ENCODE measurements at places on chromosomes 3 and 15.

DNA sequence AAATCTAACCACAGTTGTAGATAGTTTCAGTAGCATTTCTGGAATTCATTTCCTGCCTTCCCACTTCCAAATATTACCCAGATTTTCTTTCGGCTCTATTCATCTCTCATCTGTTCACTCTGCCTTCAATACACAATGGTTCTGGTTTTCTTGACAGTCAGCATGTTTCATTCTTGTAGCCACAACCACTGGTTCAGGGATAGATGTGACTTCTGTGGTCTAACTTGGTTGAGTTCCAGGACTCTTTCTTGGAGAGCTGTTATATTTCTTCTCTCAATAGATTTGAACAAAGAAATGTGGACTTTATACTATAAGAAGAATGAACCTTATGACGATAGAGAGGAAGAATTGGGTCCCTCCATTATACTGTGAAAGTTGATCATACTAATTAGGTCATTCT, 228.8 kb downstream of the NSUN3 start:
- no peak for DNase-seq

GRCh38 chr3:103644450-103644849, 1209.6 kb downstream of the ZPLD1 start:
- no peak for DNase-seq

DNA sequence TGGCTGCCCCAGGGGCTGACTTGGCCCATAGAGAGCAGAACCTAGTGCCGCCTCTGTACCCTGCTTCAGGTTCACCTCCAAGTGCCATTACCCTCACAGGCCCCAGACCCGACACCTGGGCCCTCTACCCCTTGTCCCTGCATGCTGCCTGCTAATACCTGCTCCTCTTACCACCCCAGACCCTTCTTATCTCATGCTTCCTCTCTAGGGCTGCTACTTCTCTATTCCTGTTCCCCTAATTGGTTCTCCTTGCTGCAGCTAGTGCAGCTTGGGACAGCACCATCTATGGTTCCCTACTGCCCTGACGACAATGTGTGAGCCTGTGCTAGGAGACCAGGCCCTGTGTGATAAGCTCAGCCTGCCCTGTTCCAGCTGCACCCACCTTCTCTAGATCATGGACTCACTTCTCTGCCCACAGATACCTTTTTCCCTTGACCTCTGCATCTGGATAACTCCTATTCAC, 15.3 kb downstream of the HDAC11 start:
- DNase-seq, result no peak

DNA sequence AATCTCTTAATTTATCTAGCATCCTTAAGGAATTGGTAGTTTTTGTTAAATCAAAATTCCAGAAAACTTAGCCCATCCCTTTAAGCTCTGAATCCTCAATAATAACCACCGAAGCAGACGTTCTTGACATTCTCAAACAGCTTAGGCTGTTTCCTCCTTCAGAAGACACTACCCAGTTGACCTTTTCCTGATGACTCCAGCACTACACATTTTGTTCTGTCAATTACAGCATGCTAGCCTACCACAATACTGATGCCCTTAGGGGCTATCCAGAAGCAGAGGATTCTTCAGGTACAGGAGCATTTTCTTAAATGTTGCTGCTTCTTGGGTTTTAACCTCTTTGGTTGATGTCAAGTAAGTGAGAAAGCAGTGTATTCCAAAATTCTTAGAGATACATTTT, 33.4 kb downstream of the ETV5 start:
- DNase-seq, result no peak

DNA sequence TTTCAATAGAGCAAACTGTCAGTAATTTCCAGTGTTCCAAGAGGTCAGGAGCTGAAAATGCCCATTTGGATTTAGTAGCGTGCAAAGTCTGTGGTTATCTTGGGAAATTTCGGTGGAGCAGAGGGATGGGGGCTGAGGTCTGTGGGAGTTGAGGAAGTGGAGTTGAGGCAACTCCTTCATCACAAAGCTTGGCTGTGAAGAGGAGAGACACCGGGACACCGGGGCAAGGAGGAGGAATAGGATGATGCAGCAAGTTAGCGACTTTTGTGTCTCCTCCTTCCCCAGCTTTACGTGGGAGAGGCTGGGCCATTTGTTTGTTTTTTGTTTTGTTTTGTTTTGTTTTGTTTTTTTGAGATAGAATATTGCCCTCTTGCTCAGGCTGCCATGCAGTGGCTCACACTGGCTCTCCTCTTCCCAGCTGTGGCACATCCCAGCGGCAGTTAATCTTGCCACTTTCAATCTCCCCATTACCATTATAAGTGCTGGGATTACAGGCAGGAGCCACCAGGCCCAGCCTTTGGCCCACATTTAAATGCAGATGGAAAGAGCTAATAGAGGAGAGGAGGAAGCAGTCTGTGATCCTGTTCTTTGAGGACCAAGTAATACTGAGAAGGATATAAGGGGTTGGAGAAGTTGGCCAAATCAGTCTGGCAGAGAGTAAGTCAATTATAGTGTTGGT, 47.1 kb downstream of the CRTC3 start:
- DNase-seq, result no peak

GRCh38 chr3:33602829-33603228, 115.2 kb downstream of the CLASP2 start:
- no peak for DNase-seq

DNA sequence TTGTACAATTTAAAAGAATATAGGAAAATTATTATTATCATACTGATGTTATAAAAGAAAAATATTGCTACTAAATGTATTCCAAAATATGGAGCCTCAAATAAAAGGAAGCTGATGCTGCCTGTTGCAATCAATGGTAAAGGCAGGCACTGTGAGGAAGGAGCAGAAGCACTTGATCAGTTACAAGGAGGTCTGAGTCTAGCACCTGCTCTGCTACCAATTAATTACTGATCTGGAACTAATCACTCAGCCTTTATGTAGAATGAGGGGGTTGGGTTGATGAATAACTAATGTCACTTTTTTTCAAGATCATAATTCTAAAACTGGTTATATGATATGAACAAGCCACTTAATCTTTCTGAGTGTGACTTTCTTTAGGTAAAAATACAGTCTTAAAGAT, 5.5 kb downstream of the ADGRG7 start:
- DNase-seq, result no peak

- DNase-seq, result no peak
Measured at GRCh38 chr15:32943711-32944110, 225.9 kb downstream of the GREM1 start.

- DNase-seq, result no peak
Measured at GRCh38 chr3:31361371-31362273, 171.1 kb upstream of the STT3B start.

DNA sequence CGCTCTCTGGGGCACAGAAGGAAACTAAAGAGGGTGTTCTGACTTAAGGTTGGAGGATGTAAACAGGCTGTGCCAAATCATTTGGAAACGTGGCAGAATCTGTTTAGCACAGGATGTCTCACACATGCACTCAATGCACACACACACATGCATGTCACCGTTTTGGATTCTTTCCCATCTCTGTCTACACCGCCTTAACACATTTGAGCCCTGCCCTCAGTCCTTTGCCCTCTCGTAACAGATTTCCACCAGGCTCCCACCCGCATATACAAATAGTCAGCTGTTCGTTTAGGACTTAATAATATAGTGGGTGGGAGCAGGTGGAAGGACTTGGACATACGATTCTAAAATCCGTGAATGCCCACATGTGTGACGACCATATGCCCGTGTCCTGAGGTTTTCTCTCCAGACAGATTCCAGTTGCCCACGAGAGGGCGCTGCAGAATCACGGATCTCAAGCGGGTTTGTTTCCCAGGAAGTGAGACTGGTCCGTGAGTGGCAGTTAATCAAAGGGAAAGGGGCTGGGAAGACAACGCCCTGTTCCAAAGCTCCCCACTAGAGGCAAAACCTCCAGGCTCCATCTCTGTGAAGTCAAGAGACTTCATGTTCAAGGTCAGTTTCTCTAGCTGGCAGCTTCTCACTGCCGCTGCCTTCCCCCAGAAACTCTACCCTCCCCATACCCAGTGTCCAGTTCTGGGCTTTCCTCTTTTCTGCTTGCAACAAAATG, 44.5 kb downstream of the NOX5 start:
- peak; percentile 75 for DNase-seq

- DNase-seq, result no peak
Measured at GRCh38 chr3:15450438-15451215, 23.2 kb downstream of the EAF1 start.

GRCh38 chr3:9183811-9184460, 65.5 kb downstream of the SRGAP3 start:
- no peak for DNase-seq

DNA sequence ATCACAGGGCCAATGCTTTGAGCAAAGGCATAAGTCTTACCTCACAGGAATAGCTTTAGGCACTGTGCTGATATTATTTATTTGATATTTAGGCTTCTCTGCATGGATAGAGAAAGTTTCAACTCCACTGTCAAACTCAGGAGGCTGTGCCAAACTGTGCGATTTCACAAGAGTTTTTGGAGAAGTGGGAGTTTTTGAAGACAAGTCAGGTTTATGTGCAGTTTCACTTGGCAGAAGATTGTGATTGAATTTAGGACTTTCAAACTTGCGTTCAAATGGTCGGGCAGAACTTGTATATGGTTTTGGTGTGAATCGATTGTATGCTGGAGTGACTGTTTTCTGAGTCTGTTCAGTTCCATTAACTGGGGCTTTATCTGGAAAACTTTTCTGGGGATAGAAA, 113.7 kb downstream of the TJP1 start:
- no peak for DNase-seq

DNA sequence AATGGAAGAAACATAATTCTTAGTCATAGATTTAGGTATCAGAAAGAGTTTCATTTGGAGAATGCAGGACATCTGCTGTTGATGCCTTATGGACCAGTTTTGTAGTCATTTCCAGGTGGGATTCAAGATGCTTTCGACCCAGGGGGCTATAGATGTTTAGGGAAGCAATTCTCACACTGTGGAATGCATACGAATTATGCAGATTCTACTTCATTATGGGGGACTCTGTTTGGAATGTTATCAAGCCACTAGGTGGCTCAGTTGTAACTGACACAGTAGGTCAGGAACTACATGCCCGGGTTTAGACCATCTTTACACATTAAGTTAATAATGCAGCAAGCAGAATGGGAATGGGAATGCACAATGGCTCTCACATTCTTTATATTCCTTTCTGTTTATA, 1359.8 kb downstream of the ZPLD1 start:
- DNase-seq, result no peak

DNA sequence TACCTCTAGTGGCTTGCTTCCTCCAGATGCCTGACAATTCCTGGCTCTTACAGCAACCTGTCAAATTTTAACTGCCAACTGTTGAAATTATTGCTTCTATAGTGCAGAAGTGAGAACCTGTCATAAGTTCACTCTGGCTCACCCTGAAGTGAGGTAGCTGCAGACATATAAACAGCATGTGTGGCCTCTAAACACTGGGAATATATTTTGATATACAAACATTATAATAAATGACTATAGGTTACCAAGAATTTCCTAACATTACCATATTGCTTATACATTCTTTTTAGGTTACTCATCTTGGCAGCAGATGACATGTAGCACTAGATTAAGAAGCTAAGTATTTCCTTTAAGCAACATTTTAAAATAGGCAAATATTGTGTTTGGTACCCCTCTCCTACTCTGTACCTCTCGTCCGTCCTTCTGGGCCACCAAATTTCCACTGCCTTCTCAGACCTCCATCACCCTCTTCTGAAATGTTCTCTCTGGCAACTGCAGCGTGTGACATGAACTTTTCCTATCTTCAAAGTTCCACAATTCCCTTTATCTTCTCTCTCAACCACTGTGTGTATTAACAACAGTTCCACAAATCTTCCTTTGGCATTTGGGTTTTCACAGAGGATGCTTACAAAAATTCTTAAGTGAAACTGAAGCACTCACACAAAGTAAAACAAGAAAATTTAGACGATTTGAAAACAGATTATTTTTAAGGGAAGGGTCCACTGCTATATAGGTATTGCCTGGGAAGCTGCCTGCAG, 15.3 kb upstream of the XXYLT1 start:
- DNase-seq, result no peak

DNA sequence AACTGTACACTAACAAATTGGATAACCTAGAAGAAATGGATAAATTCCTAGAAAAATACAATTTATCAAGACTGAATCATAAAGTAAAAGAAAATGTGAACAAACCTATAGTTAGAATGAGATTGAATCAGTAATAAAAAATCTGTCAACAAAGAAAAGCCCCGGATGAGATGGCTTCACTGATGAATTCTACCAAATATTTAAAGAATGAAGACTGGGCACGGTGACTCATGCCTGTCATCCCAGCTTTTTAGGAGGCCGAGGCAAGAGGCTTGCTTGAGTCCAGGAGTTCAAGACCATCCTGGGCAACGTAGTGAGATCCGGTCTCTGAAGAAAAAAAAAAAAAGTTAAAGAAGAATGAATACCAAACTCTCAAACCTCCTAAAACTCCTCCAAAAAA, 17.7 kb upstream of the AP4E1 start:
- DNase-seq, result no peak

GRCh38 chr15:51405693-51406523, 64.5 kb downstream of the GLDN start:
- no peak for DNase-seq

All from activated CD4-positive, alpha-beta T cell treated with anti-CD3 and anti-CD28 coated beads, Interleukin-2, amount 50 U/mL, for 16 hours (primary cell).